SHP77 (cell line): ENCODE measurements at places on chromosomes 6 and 20.

- no peak for DNase-seq
These were observed 75.1 kb downstream of the LY86 start for GRCh38 chr6:6663421-6664135.

GRCh38 chr20:58228484-58229197 is at the start of gene ANKRD60:
ANKRD60 (minus strand) TSS chr20:58228653; CDS start chr20:58228653, 0 bp downstream.
- DNase-seq: no peak

- peak; percentile 29 for DNase-seq
These were observed 25.2 kb downstream of the MAP7 start for GRCh38 chr6:136524936-136525413.

DNA sequence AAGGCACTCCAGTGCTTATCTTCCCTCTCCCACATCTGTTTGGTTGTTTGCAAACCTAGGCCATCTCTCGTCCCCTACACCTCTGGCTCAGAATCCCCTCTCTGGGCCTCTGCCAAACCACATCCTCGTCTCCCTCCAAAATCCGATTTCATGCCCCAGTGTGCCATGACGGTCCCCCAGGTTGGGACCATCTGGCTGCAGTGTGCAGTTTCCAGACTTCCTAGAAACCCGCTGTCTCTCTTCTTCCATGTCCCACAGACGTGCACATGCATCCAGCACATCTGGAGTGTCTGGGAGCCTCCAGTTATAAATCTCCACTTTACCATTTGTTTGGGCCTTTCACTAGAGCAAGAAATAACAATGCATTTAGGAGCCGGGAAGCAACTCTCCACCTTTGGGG is 316.2 kb downstream of the KIF16B start:
- no peak for DNase-seq

- peak; percentile 29 for DNase-seq
These were observed 289.4 kb upstream of the STXBP5 start for GRCh38 chr6:146914489-146915483.

DNA sequence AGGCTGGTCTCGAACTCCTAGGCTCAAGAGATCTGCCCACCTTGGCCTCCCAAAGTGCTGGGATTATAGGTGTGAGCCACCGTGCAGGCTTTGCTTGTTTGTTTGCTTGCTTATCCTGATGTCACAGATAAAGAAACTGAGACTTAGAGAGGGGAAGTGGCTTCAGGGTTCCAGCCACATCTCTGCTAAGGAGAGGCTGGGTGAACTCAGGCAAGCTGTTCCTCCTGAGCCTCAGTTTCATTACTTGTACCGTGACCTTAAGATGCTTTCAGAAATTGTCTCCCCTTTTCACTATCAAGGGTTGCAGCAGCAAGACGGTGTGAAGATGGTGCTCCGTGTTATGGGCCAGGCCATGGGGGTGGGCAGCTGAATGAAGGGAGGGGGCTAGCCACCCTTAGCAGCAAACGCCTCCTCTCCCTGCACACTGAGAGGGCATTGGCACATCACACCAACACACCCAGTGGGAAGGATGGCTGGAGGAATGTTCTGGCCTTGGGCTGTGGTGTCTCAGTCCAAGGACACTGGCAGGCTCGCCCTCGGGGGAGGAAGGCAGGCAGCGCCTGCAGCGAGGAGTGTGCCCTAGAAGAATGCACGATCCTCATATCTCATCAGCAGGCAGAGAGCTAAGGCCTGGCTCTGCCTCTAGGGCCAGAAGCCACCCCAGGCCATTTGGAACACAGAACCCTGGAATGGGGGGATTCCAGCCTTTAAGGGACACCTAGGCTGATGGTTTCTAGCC is 48.2 kb upstream of the TLDC2 start:
- DNase-seq: no peak

GRCh38 chr6:133741375-133741861 is 147.5 kb upstream of the TCF21 start:
- peak; percentile 20 for DNase-seq

GRCh38 chr6:132257561-132257960 is 143.7 kb downstream of the MOXD1 start:
- DNase-seq: no peak

- DNase-seq: no peak
These were observed 230.8 kb downstream of the EYA2 start for GRCh38 chr20:47125508-47125757.

DNA sequence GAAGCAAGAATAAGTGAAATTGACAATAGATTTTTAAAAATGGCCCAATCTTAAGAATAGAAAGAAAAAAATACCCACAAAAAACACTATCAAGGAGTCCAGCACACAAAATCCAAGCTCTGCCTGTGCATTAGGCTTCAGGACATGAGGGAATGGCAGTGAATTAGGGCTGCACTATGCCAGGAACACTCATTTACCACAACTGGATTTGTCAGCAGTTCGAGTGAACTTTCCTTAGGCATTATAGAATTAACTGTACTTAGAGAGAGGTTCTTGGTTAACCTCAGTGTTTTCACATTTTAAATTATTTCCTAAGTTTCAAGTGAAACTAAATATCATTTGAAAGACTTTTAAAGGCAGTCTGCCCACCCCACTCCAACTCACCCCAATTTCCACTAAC is 34.8 kb downstream of the SLC22A3 start:
- DNase-seq: no peak

GRCh38 chr20:19964289-19965265 is 52.6 kb upstream of the NAA20 start:
- no peak for DNase-seq

GRCh38 chr20:20711413-20711812 is 1.0 kb downstream of the RALGAPA2 start:
- DNase-seq: peak; percentile 15

DNA sequence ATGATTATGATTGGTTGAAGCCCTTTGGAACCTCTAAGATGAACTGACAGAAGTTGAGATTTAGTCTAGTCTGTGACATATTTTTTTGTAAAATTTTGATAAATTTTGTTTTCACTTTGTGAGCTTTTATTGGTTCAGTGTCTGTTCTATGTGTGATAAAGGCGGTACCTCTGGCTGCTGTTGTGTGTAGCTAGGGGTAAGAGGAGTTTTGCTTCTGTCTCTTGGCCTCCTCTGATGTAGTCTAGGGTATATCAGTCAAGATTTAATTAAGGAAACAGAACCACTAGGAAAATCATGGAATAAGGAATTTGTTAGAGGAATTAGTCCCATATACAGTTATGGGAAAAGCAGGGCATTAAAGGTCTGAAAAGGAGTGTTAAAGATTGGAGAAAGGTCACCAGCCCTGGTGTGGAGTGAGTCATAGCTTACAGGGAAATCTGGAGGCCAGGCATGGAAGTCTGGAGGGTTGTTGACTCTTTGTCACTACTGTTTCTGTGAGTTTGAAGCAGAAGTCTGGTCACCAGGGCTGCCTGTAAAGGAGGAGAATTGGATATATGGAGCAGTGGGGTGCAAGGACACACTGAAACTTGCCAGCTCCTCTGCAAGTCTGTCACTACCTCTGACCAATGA is 28.5 kb downstream of the CDC5L start:
- DNase-seq: no peak

- no peak for DNase-seq
These were observed 126.4 kb upstream of the BTBD3 start for GRCh38 chr20:11791316-11791715.

- no peak for DNase-seq
These were observed 369.4 kb upstream of the IMPG1 start for GRCh38 chr6:76441875-76442274.

GRCh38 chr20:40768105-40768504 is 79.1 kb upstream of the MAFB start:
- DNase-seq: no peak

DNA sequence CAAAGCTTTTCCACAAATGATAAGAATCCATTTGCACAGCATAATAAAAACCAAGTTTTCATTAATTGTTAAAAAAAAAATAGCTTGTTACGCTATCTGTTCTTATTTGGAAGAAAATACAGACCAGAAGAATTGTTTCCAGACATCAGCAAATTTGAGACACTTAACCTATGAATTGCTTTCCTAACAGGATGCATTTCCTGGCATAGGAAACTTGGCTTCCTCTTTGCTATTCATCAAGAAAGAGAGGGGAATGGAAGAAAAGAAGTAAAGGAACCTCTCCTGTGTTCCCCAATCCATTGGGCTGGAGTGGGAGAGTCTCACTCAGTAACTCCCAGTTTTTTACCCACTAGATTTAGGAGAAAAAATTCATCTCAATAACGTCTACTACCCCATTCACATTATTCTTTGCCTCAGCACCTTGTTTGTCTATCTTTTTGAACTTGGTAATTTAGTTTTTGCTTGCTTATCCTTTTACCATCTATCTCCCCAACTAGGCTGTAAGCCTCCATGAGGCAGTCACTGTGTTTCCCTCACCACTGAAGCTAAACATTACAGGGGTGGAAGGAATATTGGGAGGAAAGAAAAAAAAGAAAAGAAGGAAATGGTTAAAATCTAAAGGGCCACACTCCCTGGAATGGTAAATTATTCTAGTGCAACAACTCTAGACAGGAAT is 150.3 kb downstream of the COL21A1 start:
- no peak for DNase-seq

DNA sequence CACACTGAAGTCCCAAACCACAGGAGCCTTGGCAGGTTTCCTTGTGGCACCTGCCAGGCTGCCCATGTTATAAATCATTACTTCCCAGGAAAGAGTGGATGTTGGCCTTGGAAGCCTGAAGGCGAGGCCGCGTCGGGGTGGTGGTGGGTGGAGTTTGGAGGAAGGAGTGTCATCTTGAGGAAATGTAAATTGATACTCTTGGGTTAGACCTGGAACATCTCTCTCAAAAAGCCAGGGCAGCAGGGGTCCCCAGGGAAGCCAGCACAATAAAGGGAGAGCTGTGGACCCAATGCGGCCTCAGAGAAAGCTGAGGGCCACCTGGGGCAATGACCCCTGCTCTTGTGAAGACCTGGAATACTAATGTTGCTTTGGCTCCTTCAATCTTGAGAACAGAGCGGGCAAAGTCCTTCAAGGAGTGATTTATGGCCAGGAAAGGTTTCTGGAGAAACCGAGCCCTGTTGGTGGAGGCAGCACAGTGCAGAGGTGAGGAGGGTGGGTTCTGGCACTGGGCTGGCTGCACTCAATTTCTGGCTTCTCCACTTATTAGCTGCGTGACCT is 26.3 kb upstream of the TRAF3IP2 start:
- no peak for DNase-seq

DNA sequence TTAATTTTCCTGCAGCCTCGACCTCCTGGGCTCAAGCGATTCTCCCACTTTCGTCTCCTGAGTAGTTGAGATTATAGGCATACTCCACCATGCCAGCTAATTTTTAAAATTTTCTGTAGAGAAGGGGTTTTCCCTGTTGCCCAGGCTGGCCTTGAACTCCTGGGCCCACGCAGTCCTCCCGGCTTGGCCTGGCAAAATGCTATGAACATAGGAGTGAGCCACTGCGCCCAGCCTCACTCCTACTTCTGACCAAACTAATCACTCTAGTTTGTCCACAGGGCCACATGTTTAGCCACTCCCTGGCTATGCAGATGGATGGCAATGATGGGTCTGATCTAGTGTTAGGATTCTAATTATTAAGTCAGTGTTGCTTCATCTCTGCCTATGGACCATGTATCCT is 31.9 kb upstream of the RPN2 start:
- no peak for DNase-seq

DNA sequence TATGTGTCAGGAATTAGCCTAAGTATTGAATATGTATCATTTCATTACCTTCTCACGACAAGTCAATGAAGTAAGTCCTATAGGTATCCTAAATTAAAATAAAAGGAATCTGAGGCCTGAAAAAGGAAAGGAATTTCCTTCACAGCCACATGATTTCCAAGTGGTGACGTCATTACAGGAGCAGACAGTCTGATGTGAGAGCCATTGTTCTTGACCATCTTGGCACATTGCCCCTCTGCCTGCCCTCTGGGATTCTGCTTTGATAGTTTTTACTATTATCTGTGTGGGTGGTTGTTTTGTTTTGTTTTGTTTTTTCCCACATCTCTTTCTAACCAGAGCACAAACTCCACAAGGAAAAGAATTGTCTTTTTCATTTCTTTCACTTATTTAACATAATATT is 219.8 kb upstream of the UFL1 start:
- DNase-seq: peak; percentile 4

DNA sequence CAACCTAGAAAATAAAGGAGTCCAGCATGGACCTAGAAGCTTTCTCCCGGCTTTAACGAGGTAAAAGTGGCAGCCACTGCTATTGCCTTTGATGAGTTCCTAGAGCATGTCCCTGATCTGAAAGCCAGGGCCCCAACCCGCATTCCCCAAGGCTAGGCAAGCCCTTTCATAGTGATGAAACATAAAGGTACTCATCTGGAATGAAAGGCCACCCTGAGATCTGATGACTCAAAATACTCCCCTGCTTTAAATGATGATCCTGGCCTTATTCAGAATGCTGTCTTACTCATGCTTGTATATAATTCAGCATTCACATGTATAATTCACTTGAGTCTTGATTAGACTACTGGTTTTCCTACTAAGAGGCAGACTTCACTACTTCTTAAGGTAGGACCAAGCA is 21.3 kb downstream of the TTPAL start:
- DNase-seq: no peak
